NCI-H1105 treated with DMSO at 0.1 percent for 48 hours (cell line): ENCODE measurements at places on chromosomes 2 and 18.
A peak's percentile ranks its signal among the peaks of the same experiment; 100 is the strongest.

DNA sequence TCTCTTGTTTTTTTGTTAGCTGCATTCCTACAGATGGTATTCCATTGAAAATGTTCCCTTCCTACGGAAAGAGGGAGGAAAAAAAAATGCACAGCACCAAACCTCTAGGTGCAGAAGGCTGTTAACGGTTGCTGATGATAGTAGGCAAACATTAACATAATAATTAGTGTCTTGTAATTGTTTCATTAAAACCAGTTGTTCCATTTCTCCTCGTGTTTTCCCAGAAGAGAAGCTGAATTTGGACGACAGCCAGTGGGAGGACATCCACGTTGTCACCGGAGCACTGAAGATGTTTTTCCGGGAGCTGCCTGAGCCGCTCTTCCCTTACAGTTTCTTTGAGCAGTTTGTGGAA is 494.7 kb downstream of the ARHGAP15 start:
- peak; percentile 88 for DNase-seq

DNA sequence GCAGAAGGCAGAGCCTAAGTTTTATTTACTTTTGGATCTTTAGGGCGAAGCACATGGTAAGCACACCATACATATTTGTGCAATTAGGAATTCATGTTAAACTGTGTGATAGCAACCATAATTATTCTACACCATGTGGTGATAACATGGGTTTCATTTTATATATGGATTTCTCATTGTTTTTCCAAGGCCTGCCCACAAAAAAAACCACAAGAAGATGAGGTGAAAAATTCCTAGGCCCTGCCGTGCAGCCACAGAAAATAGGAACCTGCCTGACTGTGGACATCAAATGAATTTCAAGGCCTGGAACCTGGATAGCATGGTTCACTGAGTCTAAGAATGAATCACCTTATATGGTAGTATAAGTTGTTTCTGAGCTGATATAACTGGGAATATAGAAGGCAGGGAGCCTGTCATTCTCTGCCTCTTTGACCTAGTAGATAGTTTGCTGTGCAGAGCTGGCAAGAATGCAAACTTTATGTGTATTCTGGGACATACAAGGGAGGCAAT is 22.4 kb upstream of the SSB start:
- DNase-seq, result no peak

- DNase-seq, result no peak
Measured at GRCh38 chr2:139438478-139438877, 658.3 kb upstream of the NXPH2 start.

- DNase-seq, result no peak
Measured at GRCh38 chr18:46555724-46556123, 101.3 kb downstream of the LOXHD1 start.

DNA sequence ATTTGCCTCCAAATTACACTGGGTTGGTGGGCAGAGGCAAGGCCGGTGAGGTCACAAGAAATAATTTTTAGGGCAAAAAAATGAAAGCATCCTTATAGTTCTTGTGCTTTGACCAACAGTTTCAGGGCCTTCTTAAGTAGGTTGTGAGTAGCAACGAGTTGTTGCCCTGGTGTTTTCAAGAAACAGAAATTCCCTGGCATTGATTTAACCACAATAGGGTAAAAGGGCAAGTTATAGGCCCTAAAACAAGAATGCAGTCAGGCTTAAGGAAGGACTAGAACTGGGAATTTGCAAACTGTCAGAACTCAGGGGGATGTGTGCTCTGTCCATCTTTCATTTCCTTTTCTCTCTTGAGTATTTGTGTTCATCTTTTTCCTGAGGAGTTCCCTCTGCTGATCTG is 46.1 kb upstream of the STPG4 start:
- DNase-seq, result no peak

DNA sequence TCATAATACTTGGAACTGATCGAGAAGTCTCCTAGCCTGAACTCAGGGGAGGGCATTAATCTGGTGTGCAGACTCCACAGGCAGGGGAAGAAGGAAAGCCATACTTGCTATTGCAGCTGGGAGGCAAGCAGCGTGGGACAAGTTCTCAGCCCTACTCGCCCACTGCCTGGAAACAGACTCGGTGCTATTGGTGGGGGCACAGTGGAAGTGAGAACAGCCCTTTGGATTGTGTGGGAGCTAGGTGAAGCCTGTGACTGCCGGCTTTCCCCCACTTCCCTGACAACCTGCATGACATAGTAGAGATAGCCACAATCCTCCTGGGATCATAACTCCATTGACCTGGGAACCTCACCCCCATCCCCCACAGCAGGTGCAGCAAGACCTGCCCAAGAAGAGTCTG is 301.3 kb downstream of the RIT2 start:
- no peak for DNase-seq

DNA sequence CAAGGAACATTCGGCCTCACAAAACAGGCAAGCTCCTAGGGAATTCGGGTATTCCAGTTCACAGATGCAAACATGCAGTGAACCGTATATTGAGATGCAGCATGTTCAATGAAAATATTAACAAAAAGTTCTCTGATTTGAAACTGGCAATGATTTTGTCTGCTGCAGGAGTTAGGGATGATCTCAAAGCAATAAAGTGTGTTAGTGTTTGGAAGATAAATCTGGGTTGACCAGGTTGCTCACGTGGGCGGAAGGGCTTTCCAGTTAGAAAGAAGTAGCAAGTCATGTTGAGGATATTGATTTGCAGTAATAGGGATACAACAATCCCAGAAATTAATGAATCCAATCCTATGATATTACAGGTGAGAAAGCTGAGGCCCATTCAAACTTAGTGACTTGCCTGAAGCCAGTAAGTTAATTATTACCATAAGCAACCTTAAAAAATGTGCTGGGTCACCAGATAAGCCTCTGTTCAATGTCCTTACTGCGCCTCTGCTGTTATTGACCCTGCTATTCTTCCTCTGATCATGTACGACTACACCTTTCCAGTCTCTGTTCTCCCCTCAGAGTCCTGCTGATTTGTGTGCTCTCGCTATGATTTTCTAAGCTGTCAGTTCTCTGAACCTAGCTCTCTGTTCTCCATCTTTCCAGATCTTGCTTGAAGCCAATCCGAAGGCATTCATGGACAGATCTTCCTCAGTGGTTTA is 370.8 kb downstream of the DSEL start:
- no peak for DNase-seq

DNA sequence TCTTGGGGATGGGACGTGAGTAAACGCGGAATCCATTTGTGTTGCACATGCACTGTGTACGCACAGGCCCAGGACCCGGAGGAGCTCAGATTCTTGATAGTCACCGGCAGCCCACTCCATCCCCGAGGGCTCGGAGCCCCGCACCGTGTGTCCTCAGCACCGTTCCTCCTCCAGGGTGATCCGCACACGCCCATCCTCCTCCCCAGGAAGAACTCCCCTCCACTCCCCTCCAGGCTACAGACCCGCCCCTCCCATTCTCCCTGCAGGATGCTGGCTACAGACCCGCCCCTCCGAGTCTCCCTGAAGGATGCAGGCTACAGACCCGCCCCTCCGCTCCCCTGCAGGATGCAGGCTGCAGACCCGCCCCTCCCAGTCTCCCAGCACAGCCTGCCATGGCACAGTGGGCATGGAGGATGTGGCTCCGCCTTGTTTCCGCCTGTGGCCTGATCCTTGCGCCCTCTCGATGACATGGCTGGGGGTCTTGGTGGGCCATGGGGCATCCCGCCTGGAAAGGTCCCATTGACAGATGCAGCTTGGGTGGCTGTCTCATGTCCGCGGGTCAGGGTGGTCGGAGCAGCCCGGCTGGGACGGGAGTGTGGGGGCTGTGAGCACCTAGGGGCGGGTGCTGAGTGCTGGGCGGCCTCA is 14.1 kb downstream of the CTDP1 start:
- no peak for DNase-seq

DNA sequence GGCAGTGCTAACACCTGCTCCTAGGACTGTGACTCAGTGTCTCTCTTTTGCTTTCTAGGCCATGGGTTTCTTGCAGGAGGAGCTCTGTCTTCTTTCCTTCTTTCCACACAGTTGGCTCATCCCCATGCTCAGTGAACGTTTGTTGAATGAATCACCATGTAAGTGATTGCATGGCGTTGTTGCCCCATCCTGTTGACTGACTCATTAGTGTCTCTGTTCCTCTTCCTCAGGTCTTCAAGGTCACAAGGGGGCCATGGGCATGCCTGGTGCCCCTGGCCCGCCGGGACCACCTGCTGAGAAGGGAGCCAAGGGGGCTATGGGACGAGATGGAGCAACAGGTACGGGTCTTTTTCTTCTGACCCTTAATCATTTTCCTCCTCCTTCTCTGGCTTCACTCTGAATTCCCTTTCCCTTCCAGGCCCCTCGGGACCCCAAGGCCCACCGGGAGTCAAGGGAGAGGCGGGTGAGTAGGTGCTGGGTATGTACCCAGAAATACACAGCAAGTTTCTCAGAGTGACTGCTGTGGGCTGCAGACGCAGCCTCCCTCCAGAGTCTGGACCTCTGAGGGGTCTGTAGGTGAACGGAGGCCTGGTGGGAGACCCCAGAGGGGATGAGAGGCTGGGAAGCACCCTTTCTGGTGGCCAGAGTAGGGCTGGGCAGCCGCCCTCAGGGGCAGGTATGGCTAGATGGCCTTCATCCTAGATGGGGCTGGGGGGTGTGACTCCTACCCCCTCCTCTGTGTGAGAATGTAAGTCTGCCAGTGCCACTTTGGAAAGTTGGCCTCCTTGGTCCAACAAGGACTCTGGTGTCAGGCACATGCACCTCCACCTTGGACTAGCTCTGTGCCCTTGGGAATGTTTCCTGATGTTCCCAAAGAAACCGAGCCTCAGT is 32.4 kb downstream of the MARCO start:
- no peak for DNase-seq

GRCh38 chr2:148552675-148553331 is 91.7 kb upstream of the EPC2 start:
- peak; percentile 60 for DNase-seq
